8988T (cell line): ENCODE measurements at places on chromosomes 3 and 15.

GRCh38 chr15:76667943-76668715 is 237.0 kb downstream of the SCAPER start:
- DNase-seq = no peak

DNA sequence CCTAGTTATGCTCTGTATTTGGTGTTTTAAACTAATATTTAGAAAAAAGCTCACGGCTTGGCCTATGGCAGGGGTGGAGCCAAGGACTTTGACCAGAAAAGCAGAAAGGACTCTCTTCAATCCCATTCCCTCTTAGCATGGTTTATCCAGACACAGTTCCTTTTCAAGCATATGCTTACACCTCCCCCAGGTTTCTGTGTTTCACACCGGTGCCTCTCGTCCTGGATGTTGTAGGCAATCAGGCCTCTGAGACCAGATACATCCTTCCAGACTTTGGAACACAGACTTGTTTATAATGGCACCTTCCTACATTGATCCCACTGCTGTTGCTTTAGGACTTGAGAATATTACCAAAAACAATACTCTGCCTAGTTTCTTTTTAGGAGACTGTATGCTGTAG is 440.5 kb upstream of the ARPP21 start:
- DNase-seq = no peak

DNA sequence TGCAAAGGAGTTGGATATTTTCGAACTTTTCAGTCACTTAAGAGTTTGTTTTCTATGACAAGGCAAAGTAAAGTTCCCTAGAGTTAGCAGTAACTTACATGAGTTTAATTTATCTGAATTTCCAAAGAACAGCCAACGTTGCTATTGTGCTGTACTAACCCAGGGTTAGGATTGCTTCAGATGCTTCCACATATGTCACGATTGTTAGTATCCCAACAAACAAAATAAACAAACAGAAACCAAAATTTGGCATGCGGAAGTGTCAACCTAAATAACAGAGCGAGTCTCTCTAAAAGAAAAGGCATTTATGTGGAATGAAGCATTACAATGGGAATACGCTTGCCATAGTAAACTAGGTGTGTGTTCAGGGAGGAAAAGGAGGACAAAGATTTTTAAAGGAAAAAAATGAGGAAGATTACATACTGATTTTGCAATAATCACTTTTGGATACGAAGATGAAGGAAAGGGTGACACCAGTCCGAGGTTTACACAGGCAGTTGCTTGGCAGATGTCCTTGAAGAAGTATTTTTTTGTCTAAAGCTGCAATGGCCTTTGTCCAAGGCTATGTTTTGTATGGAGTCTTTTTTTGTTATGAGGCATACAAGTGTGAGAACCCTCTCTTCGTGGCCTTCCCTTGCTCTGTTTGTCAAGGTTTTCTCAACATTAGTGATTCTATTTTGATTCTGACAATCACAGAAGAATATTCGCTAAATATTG is 267.9 kb downstream of the GABRG3 start:
- DNase-seq = no peak

- no peak for DNase-seq
These were observed 8.1 kb upstream of the NTRK3 start for GRCh38 chr15:88264622-88265021.

DNA sequence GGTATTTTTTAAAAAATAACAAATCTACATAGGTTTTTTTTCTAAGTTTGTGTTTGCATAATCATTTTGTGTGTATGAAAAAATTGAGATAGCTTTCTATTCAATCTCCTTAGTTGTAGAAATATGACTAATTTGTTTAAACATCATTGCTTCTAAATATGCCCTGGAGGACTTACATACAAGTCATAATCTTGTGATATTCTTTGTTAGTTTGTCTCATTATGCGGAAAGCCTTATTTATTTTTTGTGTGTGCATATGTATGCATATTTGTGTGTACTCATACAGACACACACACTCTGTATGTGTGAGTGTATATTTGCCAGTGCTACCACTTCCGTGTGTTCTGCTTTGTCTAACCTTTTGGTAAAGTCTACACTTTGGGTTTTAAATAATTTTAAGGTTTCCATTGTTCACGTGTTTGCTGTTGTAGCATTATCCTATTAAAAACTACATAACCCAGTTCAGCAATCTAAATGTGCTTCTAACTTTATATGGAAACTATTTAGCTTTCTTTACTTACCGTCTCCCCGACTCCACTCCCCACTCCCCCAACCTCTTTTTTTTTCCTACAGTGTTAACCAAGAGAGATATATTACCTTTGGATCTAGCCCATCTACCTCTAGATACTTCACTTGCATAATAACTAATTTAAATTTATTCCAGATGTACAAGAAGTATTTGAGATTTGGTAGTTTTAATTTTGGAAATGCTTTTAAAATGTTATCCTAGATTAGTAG is 111.7 kb downstream of the FNDC3B start:
- no peak for DNase-seq

DNA sequence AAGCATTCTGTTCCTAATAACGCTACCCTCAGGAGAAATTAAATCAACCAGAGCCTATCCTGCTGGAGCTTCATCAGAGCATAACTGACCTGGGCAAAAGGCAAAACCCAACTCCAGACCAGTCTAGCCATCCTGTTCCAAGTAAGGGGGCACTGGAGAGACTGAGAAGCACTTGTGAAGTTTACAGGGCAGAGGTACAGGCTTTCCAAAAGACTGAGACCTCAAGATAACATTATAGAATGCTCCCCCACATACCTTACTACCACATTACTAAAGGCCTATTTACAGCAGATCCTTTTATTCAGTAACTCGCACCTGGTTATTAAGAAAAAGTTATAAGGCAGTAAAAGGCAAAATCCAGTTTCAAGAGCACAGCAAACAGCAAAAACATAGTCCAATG is 35.5 kb downstream of the RFX7 start:
- no peak for DNase-seq

DNA sequence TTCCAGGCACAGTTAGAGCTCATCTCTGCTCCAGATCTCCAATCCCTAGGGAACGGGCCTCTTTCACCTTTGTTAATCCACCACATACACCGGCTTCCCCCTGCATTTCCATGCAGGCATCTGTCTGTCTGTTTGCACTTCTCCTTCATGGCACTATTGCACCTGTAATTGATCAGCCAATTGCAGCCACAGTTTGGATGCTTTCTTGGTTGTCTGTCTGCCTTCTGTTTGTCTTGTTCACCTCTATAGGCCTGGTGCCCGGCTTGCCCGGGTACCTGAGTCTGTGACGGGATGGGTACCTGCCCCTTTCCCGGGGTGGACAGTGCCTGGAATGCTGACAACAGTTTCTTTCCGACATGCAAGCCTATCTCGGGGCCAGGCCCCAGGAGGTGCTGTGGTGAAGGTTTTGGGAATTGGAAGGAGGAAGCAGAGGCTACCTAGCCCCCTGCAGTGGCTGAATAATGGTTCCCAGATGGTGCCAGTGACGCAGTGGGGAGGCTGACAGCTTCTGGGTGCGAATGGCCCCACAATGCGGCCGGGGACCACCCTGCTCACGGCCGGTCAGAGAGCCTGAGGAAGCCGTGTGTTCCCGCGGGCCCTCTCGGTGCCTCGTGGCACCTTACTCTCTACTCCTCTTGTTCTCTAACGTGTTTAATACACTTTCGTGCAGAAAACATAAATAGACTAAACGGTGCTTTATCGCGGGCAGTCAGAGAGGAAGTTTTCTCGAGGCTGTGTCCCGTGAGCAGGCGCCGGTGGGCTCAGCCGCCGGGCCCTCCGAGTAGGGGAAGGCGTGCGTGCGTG is 31.3 kb upstream of the RAB6B start:
- no peak for DNase-seq

GRCh38 chr3:160811237-160811548 is 55.2 kb downstream of the PPM1L start:
- no peak for DNase-seq

DNA sequence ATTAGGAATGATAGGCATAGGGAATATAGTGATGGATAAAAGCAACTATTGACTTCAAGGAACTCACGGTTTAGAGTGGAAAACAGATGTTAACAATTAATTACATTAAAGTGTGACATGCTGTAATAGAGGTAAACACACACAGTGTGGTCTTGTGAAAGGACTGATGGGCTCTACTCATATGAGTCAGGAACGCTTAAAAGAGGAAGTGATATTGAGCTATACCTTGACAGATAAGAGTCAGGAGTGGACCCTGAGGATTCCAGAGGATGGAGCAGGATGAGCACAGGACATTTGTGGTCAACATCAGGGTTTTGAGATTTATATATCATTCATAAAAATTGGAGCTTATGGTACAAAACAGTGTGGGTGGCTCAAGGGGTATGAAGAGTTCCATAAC is 11.0 kb downstream of the EXOG start:
- DNase-seq = no peak

DNA sequence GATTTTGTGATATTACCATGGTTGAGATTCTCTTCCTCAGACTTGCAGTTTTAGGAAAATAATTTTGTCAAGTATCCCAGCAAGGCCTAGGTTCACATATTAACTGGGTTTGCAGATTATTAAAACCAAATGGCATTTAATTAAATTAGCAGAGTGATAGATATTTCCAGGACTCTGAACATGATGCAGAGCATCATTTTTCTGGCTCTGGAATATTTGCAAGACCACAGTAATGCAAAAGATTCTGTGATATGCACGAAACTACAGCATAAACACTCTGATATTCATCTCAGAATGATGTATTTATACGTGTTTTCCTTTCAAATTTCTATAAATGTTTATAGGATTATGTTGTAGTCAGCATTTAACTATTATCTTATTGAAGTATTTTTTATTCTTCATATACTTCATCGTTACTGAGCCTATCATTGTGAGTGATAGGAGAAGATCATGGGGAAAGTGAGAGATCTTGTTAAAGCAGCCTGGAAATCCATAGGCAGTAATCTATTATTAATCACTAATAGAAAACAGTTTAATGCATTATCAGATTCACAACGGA is 1245.6 kb downstream of the OTOL1 start:
- DNase-seq = no peak

GRCh38 chr3:78712941-78713340 is 1054.9 kb downstream of the ROBO1 start:
- no peak for DNase-seq

- no peak for DNase-seq
These were observed 50.9 kb upstream of the SPRED1 start for GRCh38 chr15:38201714-38202113.

DNA sequence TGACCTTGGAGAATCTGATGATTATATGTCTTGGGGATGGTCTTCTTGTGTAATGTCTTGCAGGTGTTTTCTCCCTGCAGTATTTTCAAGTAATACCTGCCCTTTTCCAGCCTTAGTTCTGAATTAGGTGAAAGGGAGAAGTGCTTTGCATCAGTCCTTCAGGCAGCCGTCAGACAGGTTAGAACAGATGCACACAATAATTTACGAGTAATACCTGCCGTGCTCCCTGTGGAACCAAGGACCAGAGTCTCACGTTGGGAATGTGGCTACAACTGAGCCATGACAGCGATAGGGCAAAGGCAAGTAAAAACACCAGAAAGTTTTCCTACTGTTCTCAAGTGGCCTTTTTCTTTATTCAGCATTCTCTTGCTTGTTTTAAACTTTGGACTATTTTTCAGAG is 69.1 kb downstream of the CHCHD6 start:
- DNase-seq = no peak
